SW 1271 (cell line): ENCODE measurements at places on chromosomes 11 and 22.

DNA sequence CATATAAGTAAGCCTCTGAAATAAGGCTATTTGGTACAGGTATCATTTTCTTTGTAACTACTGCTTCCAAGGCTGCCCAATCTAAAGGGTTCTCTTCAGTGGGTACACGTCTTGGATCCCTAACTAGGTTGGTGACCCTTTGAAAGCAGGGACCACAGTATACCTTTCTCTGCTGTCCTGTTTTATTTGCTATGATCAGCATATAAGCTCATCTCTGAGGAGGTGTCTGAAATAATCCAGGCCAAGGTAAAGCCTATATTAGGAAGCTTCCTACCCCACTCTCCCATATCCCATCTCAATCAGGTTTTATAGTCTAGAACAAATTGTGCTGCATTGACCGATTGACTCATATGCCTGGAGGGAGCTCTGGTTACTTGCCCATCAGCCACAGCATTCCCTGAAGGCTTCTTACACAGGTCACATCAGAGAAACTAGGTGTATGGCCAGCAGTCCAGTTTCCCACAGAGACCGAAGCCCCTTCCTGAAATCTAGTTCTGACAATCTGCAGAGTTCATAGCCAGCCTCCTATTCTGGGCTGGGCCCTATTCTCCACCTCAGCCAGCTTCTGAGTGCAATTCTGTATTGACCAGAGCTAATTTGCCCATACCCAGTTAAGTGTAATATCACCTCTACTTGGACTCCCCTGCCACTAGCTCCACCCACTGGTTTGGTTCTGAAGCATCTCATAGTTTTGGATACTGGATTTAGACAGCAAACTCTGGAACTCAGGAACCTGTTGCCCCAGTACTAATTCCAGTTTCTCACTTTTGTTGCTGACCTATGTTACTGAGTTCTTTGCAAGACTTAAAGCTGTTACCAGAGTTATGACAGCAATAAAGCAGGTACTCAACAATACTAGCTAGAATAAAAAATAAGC lies 62.1 kb upstream of the ARHGAP20 start:
- DNase-seq: no peak

DNA sequence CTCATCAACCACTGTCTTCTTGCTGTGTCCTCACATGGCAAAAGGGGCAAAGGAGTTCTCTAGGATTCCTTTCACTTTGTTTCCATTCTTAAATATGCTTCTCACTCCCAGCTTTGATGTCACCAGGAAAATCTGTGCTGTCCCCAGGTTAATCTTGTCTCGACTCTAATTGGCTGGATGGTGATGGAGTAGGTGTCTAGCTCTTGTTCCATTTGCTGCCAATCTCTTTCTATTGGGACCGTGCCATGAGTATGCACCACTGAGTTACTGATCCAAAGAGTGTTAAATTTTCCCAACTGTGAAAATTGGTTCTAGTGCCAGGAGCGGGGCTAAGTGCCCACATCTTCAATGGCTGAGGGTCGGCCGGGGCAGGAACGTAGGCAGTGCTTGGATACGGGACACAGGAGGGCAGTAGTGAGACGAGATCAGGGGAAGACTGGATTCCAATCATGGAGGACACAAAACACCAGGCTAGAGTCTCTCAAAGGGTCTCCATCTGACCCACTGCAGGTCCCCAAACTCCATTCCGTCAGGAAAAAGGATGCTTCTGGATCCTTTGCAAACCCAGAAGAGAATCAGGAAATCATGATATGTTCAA lies 47.7 kb upstream of the CSNK2A3 start:
- no peak for DNase-seq

GRCh38 chr22:34986523-34986922 lies 79.4 kb upstream of the ISX start:
- no peak for DNase-seq

DNA sequence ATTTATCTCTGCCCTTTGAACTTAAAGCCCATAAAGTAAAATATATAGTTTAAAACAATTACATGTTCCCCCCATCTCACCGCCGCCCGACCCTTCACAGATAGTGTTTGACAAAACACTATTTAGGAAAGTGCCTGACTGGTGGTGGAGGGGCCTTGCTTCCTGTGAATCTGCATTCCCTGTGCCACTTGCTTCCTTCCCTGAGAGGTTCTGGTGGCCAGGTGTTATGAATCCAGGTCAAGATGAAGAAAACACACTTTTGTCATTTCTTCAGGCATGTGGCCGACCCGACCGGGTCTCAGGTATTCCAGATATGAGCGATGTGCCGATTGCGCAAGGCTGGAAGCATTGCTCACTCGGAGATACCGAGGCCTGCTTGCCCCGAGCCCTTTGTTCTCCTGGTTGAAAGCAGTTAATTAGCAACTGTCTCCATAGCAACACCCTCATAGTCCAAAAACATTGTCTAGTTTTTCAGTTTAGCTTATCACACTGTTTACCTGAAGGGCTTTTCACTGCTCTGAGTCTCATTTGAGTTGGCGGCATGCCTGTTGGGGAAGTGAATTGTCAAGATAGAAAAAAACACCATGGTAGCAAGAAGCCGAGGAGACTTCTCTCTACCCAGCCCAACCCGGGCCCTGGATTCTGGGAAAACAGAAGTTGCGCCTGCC lies 128.3 kb downstream of the TEAD1 start:
- DNase-seq: peak; percentile 69

- DNase-seq: no peak
Observed at GRCh38 chr11:64015935-64016845, 19.5 kb upstream of the FLRT1 start.

DNA sequence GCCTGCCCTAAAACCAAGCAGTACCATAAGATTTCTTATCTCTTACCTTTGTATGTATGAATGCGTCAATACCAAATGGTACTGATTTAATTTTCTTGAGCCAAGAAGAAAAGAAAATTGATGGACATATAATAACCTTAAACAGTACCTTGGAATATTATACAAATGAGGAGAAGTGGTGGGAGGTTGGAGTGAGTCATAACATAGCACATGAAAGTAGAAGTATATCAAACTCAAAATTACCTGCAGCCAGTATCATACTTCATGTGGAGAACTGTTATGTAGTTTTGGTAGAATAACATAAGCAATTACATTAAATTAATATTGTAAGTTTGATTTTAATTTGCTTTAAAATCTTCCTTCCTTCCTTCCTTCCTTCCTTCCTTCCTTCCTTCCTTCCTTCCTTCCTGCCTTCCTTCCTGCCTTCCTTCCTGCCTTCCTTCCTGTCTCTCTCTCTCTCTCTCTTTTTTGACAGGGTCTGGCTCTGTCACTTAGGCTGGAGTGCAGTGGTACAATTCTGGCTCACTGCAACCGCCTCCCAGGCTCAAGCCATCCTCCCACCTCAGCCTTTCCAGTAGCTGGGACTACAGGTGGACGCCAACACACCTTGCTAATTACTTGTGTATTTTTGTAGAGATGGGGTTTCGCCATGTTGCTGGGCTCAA lies 460.9 kb upstream of the CCDC90B start:
- no peak for DNase-seq

DNA sequence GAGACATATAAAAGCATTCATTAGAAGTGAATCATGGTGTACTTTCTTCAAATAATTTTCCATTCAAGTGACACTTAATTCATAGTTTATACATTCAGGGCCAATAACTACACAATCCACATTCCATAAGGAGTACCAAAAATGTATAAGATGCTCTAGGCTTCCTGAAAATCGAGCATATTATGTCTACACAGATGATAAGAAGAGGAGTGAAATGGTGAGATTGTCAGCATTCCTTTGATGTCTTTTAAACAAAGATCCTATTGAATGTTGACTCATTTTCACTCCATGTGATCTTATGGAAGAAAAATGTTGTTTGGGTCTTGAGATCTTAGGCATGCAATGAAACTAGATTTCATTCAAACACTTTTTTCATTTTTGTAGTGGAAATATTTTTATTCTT lies 843.2 kb downstream of the KCNA4 start:
- DNase-seq: peak; percentile 78

- no peak for DNase-seq
Observed at GRCh38 chr11:104408630-104409029, 244.7 kb upstream of the PDGFD start.

DNA sequence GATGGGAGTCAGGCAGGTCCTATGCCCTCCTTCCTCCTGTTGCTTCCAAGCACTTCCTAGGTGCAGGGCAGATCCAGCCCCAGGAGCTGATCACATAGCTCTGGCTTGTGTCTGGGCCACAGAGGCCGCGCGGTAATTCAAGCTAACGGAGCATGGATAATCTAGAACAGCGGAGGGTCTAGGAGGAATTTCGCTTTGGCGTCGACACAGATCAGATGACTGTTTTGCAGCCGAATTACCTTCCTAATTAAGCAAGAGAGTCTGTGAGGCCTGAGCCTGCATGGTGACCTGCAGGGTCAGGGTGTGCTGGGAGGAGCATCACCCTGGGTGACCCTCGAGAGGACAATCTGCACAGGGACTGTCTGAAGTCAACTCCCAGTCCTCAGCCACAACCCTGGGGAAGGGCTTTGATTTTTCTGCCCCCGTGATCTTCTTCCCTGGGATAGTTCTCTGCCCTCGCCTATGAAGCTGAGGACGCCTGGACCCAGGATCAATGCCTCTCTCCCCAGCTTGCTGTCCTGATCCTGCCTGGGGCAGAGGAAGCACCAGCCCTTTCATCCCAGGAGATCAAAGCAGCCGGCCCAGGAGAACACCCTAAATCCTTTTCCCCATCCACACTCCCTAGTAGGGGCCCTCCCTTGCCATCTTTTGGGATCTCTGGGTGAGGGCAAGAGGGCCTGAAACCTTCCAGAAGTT lies 11.0 kb downstream of the NECTIN1 start:
- no peak for DNase-seq

GRCh38 chr11:110762590-110762989 lies 50.4 kb upstream of the ARHGAP20 start:
- no peak for DNase-seq

DNA sequence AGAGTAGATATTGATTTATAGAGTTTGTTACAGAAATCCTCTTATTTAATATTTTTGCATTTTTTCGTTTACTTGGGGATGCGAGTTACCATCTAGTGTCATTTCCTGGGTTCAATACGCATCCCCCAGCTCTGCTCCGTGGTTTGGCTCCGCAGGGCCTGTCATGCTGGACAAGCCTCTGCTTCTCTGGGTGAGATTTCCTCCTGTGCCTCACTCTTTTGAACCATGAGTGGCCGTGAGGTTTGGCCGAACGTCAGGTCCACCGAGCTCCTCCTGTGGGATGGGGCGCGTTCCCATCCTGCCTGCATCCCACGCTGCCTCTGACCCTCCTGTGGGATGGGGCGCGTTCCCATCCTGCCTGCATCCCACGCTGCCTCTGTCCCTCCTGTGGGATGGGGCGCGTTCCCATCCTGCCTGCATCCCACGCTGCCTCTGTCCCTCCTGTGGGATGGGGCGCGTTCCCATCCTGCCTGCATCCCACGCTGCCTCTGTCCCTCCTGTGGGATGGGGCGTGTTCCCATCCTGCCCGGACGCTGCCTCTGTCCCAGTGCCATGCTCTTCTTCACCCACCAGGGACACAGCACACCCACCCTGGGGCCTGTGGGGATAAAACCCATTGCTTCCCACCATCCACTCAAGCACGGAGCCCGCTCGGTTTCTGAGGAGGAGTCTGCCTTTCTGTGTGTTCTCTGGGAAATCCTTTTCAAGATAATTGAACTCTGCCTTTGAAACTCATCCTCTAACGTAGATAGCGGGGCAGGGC lies 506.8 kb downstream of the BRD1 start:
- no peak for DNase-seq

- no peak for DNase-seq
Observed at GRCh38 chr22:28883917-28884746, 760 bp downstream of the ZNRF3 start.

- no peak for DNase-seq
Observed at GRCh38 chr11:29336727-29337575, 679.9 kb downstream of the KCNA4 start.

- DNase-seq: no peak
Observed at GRCh38 chr11:63762654-63763495, 5.7 kb downstream of the ZFTA start.

DNA sequence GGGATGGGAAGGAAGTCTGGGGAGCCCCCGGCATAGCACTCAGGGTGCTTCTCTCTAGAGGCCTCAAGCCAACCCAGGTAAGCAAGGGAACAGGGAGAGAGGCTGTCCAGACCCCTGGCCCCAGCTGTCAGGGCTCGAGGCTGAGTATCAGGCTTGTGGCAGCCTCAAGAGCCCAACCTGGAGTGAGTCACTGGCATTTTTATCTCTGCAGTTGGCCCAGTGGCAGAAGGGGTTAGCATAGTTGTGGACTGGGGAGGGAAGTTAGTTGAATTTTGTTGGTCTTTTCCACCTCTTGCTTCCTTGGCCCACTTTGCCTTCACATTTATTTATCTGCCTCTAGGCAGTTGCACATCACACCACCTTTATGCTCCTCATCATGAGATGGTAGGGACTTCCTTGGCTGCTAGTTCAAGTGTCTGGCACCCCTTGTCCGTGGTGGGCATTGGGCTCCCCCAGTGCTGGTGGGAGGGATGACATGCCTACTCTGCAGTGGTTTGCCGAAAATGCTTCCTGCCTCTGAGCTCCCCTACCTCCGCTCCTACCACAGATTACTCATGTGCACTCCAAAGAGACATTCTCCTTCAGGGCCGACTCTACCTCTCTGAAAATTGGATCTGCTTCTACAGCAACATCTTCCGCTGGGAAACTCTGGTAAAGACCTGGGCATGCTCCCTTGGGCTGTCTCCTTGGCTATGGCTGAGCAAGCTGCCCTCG lies 60.1 kb downstream of the SCN3B start:
- no peak for DNase-seq

GRCh38 chr11:68743539-68743938 lies 7.8 kb downstream of the TESMIN start:
- DNase-seq: no peak

DNA sequence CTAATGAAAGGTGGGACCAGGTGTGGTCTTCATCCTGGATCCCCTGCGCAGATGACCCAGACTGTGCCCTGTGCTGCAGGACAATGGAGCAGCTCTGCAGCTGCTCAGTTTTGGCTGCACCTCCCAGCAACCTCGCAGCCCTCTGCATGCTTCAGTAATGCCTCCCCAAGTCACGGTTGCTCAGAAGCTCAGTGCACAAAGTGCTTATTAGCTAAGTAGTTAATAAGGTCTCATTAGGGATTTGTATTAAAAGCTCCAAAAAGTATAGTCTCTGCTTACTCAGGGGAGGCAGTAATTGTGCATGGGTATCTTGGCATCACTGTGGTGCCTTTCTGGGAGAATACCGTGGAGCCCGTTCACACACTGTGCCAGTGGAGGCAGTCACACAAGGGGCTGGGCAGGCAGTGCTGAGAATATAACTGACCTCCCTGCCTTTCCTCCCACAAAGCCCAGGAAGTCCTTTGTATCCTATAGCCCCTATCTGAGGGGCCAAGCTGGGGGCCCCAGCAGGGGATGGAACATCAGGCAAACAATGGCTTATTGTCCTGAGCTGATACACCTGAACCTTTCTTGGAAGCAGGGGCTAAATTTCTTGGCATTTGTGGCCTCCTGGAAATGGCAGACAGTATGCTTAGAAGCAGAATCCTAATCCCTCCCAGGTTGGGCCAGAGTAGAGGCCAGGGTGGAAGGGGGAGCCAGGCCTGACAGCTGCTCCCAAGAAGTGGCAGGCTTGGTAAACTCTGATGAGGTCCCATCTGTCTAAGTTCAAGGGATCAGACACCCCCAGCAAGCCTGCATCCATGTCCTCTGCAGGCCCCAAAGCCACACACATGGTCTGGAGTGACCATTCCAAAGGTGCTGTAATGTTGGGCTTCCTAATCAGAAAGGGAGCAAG lies 125.5 kb upstream of the PARVA start:
- DNase-seq: no peak
